NCI-H82 (cell line): ENCODE measurements at places on chromosomes 13 and 19.

GRCh38 chr13:45254396-45254795, 53.6 kb upstream of the KCTD4 start:
- no peak for DNase-seq

DNA sequence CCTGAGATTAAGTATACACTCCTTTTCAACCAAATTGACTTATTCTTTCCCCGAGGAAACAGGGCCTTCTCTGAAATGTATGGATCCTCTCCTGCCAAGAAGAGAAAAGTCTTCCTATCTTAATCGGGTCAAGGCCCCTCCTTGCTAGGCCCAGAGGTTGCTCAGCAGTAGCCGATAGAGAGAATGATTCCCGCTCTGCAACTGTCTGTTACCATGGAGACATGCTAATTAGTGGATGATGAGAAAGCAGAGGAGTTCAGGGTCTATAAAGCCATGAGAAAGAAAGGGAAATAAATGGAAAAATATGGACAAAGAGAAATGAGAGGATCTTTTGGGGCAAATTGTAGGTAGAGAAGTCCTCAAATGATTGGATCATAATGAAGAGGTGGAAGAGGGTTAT, 103.5 kb downstream of the POU4F1 start:
- peak; percentile 33 for DNase-seq

GRCh38 chr13:31878495-31878894, 139.2 kb downstream of the RXFP2 start:
- no peak for DNase-seq

GRCh38 chr13:110225609-110226574, 81.1 kb downstream of the COL4A1 start:
- no peak for DNase-seq

DNA sequence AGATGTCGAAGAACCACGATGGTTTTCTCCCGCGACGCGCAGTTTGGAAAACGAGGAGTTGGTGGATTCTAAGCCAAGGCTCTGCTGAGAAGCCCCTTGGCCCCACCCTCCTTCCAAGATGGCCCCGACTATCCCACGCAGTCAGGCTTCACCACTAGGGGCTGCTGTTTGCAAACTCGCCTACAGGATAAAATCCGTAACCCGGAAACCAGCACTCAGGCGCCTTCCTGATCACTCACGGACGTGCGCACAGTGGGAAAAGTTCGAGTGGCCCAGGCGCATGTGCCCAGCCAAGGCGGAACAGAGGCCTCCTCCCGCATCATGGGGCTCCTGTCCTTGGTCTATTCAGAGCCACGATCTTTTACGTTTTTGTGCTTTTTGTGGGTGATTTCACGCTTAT, 19.2 kb upstream of the UQCR11 start:
- peak; percentile 78 for DNase-seq

DNA sequence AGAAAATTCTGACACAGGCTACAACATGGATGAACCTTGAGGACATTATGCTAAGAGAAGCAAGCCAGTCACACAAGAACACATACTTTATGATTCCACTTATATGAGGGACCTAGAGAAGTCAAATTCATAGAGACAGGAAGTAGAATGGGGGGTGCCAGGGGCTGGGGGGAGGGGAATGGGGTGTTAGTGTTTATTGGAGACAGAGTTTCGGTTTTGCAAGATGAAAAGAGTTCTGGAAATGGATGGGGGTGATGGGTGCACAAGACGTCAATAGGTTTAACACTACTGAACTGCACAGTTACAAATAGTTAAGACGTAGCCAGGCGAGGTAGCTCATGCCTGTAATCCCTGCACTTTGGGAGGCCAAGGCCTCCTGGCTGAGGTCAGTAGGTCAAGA, 3.5 kb upstream of the ZNF787 start:
- no peak for DNase-seq

GRCh38 chr13:77360032-77360685, 33.3 kb upstream of the MYCBP2 start:
- no peak for DNase-seq

- peak; percentile 91 for DNase-seq
Observed at GRCh38 chr13:39895254-39895653, 239.8 kb downstream of the COG6 start.

DNA sequence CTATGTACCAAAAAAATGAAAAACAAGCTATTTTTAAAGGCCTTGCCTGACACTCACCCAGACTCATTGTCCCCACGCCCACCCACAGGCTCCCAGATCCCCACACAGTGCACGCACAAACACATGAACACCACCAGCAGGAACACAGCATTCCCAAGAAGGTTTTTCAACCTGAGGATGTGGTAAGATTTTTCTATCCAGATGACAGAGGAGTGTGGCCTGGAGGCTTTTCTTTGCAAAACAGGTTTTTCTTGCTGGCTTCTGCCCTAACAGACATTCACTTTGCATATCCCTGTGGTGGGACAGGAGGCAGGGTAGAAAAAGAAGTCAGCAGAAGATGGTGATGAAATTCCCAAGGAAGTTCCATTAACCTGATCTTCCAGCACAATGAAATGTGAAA, 97.8 kb downstream of the KLF12 start:
- no peak for DNase-seq
